Renal pelvis (tissue), 12 donors: ENCODE measurements at places on chromosomes 7 and 10. TPM values are rescaled to one million over a fixed set of nuclear protein-coding genes. Genes with fewer than 3 reads are reported as not detected.

DNA sequence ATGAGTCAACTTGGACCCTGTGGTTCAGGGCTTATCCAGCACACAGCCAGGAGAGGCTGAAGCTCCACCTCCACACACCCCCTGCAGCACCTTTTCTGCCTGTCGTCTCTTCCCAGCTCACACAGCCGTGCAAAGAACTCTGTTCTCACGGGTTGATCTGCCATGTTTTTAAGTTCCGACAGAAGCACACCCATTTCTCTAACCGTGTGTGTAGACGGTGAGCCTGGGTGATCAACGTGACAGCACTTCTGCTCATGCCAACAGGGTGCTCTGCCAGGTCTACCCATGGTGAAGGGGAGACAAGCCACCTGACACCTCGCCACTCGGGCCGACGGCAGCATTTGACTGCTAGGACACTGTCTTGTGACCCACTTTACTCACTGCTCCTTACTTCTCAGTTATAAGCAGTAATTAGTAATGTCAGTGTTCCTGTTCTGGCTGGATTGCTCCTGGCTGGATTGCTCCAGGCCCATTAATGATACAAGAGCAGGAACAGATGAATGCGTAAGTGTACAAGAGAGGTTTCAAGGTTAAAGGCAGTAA lies 90.5 kb downstream of the RNF216 start:
- DNase-seq = no peak

GRCh38 chr7:143285470-143285778 lies 666 bp downstream of the TMEM139 start:
- no peak for DNase-seq

GRCh38 chr7:44310221-44310848 lies 15.1 kb downstream of the CAMK2B start:
- no peak for DNase-seq

- DNase-seq = no peak
Observed at GRCh38 chr7:124263232-124263827, 230.5 kb upstream of the TMEM229A start.

The ASZ1 gene
- 0.06 TPM for polyA plus RNA-seq
